ENCODE measurements at places on chromosomes 11 and 22. TPM values are rescaled to one million over a fixed set of nuclear protein-coding genes. Genes with fewer than 3 reads are reported as not detected.

The CCDC188 gene
- total RNA-seq: not detected

The APLP2 gene
- total RNA-seq: 134 TPM

The MMP7 gene
- total RNA-seq: not detected

The CD6 gene
- total RNA-seq: not detected

The PITPNB gene
- total RNA-seq: 19.7 TPM

The HORMAD2 gene
- total RNA-seq: not detected

The OR6A2 gene
- 0.72 TPM for total RNA-seq

The RASGRP2 gene
- not detected for total RNA-seq

The EFCAB6 gene
- total RNA-seq: 1.1 TPM

The TRPM5 gene
- total RNA-seq: not detected

The VWCE gene
- under 0.01 TPM for total RNA-seq

GRCh38 chr11:46388619-46389449 lies 2.7 kb downstream of the CHRM4 start:
- no peak for DNase-seq

- DNase-seq: no peak
Measured at GRCh38 chr11:76397383-76397782, 16.3 kb downstream of the GVQW3 start.

- no peak for DNase-seq
Measured at GRCh38 chr22:22746963-22747933, 102.8 kb downstream of the GGTLC2 start.

GRCh38 chr22:47043835-47044721 lies 281.6 kb downstream of the TBC1D22A start:
- peak; percentile 54 for DNase-seq

DNA sequence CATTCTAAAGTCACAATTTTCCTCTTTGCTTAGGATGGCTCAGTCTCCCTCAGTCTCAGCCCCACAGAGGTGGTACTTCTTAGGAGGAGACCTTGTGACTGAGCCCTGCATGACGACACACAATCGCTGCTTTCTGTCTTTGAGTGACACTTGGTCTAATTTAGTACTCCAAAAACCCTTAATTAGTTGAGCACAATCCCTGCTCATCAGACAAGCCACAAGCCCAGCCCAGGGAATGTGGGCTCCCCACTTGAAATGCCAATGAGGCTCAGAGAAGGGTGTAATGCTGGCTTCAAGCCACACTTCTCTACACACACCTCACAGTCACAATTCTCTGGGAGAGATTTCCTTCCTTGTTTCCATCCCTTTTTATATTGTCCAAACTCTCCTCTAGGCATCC lies 101.8 kb downstream of the FEZ1 start:
- DNase-seq: no peak

- DNase-seq: no peak
Measured at GRCh38 chr11:1504581-1505290, 18.2 kb upstream of the MOB2 start.

GRCh38 chr11:85307366-85307765 lies 319.8 kb downstream of the DLG2 start:
- DNase-seq: no peak

DNA sequence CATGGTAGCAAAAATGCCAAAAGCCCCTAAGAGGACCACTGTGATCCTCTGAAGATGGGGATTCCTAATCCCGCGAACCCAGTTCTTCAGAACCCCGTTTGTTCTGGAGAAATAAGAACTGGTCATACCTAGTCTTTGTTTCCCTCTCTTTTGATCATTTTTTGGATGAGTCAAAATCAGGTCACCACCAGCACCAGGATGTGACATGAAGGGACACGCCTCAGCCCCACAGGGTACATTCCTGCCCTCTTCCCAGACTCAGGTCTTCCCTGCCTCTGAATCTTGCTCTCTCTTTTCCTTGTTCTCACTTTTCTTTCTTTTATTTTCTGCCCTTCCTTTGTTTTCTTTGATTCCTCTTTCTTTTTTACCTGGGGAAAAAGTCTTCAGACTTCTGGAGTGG lies 14.6 kb upstream of the ANO1 start:
- DNase-seq: no peak

- peak; percentile 58 for DNase-seq
Measured at GRCh38 chr22:35987487-35987886, 41.1 kb downstream of the RBFOX2 start.

DNA sequence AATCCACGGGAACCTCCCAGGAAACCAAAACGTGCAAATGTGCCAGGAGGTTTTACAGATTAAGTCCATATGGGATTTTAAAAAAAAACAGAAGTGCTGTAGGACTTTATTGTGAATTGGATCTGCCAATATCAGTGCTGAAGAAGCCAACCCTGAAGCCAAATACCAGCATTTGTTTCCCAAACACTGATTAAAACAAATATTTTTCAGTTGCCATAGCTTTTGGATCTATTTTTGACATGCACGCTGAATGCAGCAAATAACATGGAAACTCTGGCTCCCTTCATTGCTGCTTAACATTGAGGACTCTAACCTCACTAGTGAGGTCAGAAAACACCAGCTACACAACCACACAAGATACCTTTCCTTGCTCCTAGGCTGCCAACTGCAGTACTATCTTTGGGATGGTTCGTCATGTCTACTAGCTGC lies 28.4 kb upstream of the SIK2 start:
- DNase-seq: no peak

DNA sequence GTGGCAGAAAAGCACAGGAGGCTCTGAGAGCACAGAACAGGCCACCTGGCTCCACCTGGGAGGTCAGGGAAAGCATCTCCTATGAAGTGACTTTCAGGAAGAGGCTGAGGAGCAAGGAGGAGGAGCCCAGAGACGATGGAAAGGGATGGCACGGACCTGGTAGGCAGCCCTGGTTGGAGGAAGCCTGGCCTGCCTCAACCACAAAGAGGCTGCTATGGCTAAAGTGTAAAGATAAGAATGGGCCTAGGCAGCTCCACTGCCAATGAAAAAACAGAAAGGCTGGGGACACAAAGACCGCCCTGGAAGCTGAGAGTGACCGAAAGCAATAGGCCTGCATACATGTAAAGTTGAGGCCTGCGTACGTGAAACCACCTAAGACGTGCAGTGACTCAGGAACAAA lies 31.2 kb upstream of the ETS1 start:
- DNase-seq: no peak

DNA sequence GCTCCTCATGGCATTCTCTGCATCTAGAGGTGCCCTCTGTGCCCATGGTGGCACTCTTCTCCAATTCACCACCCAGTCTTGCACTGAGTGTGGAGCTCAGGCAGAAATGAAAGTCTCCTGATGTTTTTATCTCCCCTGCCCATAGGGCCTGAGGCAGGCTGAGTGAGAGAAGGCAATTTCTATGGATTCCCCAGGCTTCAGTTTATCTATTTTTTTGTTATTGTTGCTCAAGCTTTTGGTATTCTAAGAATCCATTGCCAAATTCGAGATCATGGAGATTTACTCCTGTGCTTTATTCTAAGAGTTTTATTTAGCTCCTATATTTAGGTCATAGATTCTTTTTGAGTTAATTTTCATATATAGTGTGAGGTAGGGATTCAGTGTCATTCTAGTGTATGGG lies 40.7 kb downstream of the TSPAN18 start:
- DNase-seq: peak; percentile 64

DNA sequence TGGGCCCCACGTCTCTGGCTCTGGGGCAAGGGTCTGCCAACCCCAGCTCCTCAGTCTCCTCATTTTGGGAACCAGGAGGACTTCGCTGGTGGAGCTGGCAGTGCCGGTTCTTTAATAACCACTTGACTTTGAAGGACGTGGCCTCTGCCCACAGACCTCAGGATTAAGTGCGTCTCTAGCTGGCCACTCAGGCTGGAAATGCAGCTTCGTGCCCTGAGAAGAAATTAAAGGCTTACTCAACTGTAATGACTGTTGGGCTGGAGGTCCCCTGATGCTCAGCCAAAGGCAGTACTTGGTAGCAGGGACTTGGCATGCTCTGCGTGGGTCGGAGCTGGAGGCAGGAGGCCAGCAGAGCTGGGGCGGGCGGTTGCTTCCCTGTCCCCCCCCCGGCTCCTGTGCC lies 16.7 kb upstream of the PARVG start:
- no peak for DNase-seq

DNA sequence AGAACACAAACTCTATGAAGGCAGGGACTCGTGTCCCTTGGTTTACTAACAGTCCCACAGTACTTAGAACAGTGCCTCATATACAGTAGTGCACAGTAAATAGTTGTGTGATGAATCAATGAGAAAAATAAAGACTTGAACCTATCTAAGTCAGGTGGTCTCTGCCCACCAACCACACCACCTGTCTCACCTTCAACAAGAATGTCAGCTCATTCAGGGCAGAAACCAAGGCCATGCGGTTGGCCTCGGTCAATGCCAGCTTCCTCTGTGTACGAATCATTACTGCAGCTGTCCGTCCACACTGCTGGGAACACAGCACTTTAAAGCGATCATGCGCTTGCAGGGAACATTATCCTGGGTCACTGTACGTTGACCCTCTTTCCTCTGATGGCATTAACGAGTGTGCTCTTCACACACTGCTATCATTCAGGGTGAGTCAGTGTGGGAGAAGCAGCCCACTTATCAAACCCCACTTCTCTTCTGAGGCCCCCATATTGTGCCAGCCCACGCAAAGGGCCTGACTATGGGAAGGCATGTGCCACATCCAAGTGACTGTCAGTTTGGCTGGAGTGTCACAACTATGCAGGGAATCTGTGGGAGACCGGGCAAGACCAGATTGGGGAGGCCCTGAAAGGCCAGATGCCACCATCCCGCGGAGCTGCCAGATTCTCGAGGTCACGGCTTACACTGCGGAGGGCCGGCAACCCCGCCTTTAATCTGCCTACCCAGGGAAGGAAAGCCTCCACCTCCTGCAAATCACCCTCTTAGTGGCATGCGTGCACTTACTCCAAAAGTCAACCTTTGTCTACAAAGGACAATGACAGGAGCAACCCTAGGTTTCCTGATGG lies 36.1 kb downstream of the LARGE1 start:
- DNase-seq: no peak

GRCh38 chr22:35022291-35022690 lies 43.7 kb upstream of the ISX start:
- no peak for DNase-seq

DNA sequence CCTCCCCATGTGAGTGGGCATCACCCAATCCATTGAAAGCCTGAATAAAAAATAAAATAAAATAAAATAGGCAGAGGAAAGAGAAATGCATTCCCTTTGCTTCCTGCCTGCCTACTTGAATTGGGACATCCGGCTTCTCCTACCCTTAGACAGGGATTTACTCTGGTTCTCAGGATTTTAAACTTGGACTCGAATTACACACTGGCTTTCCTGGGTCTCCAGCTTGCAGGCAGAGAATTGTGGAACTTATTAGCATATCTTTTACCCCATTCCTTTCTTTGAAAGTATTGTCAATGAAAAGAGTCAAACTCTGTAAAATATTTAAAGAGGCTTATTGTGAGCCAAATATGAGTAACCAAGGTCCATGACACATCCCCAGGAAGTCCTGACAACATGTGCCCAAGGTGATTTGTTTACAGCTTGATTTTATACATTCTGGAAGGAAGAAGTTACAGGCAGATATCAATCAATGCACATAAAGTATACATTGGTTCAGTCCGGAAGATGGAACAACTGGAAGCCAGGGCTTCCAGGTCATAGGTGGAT lies 78.4 kb upstream of the CCDC90B start:
- DNase-seq: no peak

- no peak for DNase-seq
Measured at GRCh38 chr11:106321601-106322000, 244.1 kb downstream of the AASDHPPT start.

- DNase-seq: no peak
Measured at GRCh38 chr11:86693518-86693917, 21.1 kb upstream of the ME3 start.

- DNase-seq: no peak
Measured at GRCh38 chr11:35106595-35106994, 32.4 kb upstream of the CD44 start.

- no peak for DNase-seq
Measured at GRCh38 chr22:47191671-47192650, 429.5 kb downstream of the TBC1D22A start.

DNA sequence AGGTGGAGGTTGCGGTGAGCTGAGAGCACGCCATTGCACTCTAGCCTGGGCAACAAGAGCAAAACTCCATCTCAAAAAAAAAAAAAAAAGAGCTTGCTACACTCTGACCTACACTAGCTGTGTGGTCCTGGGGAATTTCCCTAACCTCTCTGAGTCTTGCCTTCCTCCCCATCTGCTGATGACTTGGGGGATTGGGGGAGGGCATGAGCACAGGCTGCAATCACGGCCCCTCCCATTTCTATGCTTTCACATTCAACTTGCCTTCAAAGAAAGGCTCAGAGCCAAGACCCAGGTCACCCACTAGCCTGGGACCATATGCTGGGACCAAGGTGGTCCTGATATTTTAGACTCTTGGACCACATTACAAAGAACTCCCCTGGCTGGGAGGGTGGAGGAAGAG lies 39.8 kb upstream of the TEF start:
- peak; percentile 36 for DNase-seq
